Activated naive CD4-positive, alpha-beta T cell (primary cell): ENCODE measurements at places on chromosomes 2 and 18.

DNA sequence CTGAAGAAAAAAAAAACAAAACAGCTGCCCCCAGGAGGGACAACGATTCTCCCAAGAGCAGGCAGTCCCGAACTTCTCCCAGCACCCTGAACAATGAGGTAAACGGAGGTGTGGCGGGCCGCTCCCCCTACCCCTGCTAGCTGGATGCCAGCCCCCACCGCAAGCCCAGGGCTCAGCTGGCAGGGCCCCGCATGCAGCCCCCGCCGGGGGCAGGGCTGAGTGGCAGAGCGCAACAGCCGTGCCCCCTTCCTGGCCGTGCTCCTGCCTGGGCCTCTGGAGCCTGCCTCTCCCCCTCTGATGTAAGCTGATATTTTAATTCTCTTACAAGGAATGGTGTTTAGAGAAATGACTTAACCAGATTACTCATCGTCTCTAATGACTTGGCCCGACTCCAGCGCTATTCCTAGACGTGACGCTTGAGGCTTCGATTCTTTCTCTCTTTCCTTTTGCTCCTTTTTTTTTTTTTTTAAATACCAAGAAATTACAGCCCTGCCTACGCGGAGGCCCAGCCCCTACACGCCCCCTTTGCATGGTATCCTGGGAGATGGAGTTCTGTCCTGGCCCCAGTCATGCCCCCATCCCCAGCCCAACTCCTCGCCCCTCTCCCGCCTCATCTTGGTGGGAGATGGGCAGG is 4.6 kb upstream of the ARID5A start:
- DNase-seq: peak; percentile 36

GRCh38 chr2:119724656-119725485 is 34.9 kb upstream of the PTPN4 start:
- no peak for DNase-seq

DNA sequence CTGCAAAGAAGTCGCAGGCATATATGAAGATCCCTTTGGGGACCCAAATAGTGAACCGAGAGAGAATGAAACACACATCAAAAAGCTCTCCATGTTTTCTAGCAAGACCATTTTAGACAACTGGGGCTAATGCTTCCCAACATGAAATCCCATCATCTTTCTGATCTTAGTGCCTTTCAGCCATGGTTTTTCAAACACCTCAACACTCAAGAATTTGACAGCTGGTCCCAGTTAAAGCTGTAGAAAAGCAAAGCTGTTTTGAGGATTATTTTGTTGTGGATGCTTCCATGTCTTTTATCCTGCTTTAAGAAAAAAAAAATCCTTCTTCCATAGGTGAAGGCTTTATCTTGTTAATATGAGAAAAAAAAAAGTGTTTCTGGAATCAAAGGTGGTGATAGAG is 259.1 kb downstream of the STK39 start:
- DNase-seq: no peak

- DNase-seq: no peak
Measured at GRCh38 chr18:9290156-9290555, 44.4 kb upstream of the TWSG1 start.
